ENCODE measurements at places on chromosomes 7 and 10.

DNA sequence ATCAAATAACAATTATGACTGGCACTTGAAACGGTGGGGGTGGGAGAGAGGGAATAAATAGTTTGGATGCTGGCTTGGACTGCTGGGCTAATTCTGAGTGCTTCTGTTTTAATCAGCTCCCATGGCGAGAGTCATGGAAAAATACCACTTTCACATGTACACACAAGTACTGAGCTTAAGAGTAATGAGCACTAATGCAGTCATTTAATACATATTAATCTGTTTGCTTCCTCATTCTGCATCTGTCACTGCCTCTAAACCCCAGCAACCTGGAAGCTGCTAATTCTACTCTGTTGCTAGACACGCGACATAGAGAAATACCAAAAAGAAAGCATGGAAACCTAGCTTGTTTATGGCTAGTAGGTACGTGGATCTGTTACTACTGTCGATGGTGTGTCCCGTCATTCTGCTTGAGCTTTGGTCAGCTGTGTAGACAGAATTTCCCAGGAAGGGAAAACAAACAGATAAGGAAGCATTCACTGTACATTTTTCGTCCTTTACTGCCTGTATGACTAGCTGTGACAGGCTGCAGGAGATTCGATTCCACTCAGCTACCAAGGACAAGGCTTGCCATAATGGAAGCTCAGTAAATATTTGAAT, 238.8 kb downstream of the BAMBI start:
- no peak for DNase-seq

DNA sequence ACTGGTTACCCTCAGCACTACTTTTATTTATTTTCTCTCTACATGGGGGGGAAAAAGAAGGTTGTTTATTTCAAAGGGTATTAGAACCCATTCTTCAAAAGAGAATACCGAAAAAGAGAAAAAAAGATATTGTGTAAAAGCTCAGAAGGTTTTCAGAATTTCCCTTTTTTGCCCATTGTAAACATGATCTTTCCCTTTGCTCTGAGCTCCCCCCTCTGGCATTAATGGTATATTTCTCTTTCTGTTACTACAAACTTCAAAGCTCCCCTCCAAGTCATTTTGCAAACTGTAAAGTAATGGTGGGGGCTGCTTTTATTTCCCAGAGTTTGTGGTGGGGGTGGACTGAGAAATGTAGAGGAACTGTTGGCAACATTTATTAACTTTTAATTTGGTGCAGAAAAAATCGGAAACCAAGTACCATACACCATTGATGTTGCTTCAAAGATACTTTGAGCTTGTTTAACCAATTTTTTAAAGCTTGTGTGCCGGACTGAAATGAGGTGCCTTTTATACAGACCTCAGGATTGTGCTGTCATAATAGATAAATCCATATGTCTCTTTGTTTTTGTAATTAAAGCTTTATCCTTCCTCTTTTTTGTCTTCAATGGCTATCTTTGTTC, 181.5 kb downstream of the EXOC4 start:
- peak; percentile 60 for DNase-seq

GRCh38 chr7:120060875-120061274, 212.1 kb upstream of the KCND2 start:
- DNase-seq: no peak

GRCh38 chr7:105806592-105807447, 69.6 kb downstream of the ATXN7L1 start:
- no peak for DNase-seq

DNA sequence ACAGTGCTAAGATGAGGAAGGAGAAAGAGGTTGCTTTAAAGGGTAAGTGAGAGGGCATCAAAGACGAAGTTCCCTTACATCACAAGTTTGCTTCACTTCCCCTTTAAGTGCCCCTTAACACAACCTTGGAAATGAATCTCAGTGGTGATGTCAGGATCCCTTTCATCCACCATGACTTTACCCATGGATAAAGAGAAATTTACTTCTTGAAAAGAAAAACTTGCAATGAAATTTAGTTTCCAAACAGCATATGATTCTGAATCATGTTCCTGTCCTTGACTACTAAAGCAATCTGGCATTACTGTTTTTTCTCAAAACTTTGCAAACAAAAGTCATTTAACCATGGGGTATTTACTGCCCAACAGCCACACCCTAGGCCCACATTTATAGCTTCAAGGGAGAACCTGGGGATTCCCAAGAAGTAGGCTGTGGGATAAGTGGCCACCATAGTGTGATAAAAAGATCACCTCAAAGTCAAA, 135.9 kb downstream of the ITGB8 start:
- no peak for DNase-seq

GRCh38 chr10:129415215-129416140, 51.6 kb upstream of the MGMT start:
- no peak for DNase-seq

- peak; percentile 89 for DNase-seq
These were observed 1139.4 kb downstream of the XPNPEP1 start for GRCh38 chr10:108783897-108784296.

DNA sequence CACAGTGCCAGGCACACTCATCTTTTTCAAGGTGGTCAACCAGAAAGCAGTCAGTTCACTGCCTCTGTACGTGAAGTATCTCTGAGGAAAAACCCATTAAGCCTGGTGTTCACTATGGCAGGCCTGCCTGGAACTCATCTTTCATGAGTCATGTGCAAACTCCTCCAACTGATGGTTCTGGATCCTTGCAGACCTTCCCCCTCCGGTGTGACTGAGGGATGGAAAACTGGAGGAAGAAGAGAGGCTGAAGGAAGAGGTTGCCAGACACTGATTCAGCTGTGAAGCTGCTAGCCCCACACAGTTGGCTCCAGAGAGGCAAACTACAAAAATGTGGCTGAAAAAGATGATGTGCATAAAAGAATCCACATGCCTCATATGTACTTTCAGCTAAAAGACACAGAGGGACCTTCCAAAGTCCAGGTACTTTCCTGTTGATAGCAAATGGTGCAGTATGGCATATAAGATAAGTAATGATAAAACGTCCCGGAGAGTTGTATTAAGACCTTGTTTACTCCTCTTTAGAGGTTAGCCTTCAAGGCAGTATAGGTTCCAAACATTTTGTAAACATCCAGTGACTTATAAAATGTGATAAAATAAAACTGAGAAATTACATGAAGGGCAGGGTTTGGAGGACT, 2.7 kb downstream of the CYP3A5 start:
- no peak for DNase-seq
